Uterus (tissue), 4 donors: ENCODE measurements at places on chromosomes 7 and 10. TPM values are rescaled to one million over a fixed set of nuclear protein-coding genes. Genes with fewer than 3 reads are reported as not detected.
A peak's percentile ranks its signal among the peaks of the same experiment; 100 is the strongest.

DNA sequence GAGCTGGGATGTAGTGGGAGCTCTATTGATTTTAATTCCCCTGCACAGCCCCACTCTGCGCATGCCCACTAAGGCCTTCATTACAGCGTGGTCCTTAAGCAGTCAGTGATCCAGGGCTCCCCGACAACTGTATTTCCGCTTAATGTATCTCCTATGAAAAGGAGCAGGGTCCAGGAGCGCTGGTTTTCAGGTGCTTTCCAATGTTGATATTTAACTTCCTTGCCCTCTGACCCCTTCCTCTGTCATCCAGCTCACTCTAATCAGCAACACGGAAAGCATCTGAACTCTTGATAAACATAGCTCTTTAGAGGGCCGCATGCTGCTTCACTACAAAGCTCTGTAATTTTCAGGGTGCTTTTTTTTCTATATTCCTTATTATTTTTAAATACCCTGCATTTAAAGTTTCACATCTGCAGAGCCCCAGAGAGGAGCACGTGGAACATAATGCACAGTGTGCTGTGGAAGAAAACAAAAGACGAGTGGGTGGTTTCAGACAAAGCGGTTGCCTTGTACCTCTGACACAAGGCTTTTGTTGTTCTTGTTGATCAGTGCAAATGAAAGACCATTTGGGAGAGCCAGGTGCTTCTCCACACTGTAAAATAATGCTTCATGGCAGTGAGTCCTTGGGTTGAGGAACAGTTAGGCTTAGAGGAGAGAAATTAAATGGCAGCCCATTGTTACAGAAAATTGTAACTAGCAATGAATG is 465.9 kb upstream of the CELF2 start:
- DNase-seq = no peak

- DNase-seq = no peak
Measured at GRCh38 chr10:101687071-101687658, 7.8 kb downstream of the FBXW4 start.

GRCh38 chr10:34476608-34477007 is 338.5 kb downstream of the PARD3 start:
- no peak for DNase-seq

GRCh38 chr7:55405856-55406541 is 40.9 kb downstream of the LANCL2 start:
- no peak for DNase-seq

GRCh38 chr10:16964576-16965343 is 147.5 kb upstream of the RSU1 start:
- no peak for DNase-seq

- no peak for DNase-seq
Measured at GRCh38 chr10:101028446-101029337, 2.2 kb downstream of the PDZD7 start.

The HOXA5 gene
- total RNA-seq = 61.0 TPM

The PTN gene
- 118 TPM for total RNA-seq

The NT5C2 gene
- total RNA-seq = 12.3 TPM

The OPN4 gene
- total RNA-seq = not detected

The MRLN gene
- not detected for total RNA-seq

The CUX1 gene
- total RNA-seq = 95.5 TPM

- DNase-seq = no peak
Measured at GRCh38 chr10:110512461-110513187, 14.9 kb downstream of the DUSP5 start.

DNA sequence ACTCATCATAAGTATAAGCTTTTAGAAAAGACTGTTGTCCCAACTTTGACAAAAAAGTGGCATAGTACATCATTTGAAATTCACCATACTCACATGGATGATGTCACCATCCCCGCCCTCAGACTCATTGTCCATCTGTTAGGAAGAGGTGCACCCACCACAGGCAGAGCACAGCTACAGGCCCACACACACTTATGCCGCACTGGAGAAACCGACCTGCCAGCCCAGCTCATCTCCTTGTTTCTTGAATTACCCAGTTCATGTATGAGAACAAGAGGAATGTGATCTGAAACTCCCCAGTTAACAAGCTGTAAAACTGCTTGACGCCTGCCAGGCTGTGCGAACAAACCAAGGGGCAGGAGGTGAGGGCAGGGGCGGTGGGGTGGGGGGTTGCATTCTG is 312.0 kb downstream of the DPP6 start:
- DNase-seq = no peak

The ERVW-1 gene
- total RNA-seq = not detected

- DNase-seq = no peak
Measured at GRCh38 chr7:126685596-126685995, 567.1 kb downstream of the GRM8 start.

DNA sequence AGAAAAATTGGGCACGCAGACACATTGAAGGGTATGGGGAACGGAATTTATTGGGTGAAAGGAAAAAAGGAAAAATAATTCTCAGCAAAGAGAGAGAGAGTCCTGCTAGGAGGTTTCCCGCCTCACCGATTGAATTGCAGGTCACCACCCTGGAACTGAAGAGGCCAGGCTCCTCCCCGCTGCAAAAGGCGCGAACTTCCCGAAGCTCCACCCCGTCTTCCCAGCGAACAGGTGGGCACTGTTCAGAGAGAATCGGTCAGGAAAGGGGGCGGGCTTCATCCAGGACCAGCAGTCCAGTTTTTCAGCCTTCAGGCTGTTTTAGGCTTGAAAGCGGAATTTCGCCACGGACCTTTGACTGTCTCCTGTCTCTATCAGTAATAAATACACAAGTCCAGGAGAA is 27.3 kb upstream of the CADPS2 start:
- no peak for DNase-seq

GRCh38 chr10:44465401-44466115 is 80.7 kb upstream of the CXCL12 start:
- no peak for DNase-seq

DNA sequence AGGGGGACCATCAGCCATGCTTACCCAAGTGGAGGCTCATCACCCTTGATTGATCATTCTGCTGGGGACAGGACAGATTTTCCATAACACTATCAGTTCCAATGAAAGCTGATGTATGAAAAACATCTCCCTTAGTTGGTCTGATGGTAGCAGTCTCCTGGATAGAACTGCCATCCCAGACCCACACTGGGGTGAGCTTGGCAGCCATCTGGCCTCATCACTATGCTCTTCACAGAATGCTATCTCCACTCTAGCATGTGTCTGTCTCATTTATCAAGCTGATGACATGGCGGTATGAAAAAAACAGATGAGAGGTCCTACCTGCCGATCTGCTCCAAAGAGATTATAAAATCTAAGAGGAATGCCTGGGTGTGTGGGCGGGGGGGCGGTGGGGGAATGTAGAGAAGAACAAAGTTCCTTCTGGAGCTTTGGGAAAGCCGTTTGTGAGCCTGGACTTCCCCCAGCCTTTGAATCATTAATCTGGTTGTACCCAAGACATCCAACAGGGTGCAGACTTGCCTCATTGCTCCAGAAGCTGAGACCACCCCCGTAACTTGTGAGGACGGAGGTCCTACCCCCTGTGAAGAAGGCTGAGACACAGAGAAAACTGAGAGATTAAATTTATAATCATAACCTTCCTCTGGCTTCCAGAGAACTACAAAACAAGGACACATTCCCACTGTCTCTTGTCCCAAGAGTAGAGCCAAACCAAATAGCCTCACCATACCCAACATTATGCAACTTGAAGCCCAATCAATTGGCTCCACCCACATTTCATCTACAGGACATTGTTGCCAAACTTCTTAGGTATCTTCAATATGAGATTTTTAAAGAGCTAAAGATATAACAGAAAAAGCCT is 340.8 kb downstream of the KCNMA1 start:
- no peak for DNase-seq

DNA sequence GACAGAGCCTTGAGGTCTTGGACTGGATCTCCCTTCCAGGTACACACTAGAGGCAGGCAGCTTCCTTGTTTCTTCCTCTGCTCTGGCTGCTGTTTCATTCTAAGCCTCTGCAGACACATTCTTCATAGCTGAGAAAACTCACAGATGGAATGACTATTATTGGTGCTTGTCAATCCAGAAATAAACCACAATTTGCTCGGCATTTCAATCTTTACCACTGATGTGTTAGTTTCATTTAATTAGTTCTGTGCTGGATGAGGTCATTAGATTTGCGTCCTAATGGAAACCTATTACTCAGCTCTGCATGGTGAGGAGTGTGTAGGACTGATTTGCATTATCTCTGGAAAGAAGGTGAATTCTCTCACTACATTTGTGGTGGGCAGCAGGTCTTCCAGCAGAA is 392.5 kb downstream of the NRG3 start:
- DNase-seq = no peak

DNA sequence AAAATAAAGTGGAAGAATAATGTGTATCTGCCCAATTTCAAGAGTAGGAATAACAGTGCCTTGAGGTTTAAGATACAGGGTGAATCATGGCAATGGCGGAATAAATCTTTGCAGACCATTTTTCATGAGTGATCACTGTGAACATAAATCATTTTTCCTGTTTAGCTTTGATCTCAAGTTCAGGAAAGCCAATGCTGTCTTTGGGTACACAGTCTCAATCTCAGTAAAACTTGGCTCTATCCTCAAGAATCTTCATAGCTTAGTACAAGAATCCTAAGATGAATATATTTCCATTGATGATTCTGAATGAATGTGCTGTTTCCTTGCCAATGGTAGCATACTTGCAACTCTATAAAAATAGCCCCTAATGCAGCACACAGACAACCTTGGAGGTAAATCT is 6.8 kb downstream of the NAMPT start:
- DNase-seq = no peak

DNA sequence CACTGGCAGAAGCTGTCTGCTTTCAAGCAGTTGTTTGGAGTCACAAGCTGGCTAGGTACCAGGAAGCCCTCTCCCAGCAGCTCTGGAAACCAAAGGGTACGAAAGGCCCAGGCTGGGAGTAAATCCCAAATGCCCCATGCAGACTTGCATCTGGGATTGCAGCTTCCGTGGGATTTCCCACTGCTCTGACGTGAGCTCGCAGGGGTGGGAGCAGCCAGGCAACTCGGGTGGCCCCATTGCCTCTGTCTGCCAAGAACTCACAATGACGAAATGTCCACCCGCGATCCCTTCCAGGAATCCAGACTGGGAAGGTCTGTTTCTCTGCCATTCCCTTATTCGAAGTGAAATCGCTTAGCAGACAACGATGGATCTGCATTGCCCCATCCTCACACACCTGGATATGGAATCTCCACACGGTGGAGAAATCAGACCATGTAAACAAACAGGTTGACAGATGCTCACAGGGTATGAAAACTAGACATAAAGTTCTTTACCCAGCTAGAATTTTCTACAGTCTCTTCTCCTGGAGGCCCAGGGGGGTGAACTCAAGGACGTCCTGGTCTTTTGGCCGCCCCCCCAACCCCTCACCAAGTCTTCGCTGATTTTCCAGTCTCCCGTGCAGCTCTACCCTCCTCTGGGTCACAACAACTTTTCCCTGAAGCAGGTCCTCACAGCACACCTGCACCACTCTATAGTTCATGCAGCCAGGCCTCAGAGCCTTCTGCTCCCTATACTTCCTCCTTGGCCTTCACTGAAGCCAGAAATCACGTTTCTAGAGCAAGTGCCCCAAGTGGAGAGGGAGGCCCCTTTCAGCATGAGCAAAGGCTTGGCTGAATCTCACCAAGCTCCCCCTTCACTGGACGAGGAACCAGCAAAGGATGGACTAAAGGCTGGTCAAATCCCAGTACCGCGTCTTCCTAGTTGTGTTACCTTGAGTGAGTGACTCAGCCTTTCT is 20.0 kb downstream of the SH3PXD2A start:
- peak; percentile 78 for DNase-seq

GRCh38 chr10:118955531-118955930 is 74.0 kb upstream of the NANOS1 start:
- no peak for DNase-seq

DNA sequence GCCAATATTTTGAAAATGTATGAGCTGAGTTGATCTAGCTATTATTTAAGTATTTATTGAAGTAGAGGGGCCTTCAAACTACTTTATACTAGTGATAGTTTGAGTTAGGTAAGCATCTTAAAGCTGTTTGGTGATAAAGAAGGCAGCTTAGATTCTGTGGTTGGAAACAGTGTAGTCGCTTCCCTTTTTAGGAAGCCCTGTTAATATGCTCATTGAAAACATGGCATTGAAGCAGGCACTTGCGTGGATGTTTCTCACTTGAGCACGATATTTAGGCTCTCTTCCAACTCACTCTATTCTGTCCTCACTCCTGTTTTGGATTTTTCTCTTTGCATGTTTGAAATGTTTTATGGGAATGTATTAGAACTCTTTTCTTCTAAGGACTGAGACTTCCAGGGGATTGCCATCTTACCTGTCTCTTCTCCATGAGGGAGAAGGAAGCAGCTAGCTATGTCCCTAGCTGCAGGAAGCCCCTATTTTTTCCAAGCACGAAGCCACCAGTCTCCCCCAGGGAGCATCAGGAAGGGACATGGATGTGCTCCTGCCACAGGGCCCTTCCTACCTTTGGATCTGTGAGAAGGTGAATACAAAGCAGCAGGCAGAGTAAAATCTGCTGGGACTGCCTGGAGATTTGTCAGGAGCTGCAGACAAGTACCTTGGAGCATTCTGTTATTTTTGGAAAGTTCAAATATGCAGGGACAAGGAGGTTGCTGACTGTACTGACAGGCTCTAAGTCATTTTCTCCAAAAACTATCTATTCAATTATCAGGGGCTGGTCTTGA is 22.0 kb upstream of the BMPR1A start:
- DNase-seq = no peak

The ELFN1 gene
- total RNA-seq = 6.7 TPM

DNA sequence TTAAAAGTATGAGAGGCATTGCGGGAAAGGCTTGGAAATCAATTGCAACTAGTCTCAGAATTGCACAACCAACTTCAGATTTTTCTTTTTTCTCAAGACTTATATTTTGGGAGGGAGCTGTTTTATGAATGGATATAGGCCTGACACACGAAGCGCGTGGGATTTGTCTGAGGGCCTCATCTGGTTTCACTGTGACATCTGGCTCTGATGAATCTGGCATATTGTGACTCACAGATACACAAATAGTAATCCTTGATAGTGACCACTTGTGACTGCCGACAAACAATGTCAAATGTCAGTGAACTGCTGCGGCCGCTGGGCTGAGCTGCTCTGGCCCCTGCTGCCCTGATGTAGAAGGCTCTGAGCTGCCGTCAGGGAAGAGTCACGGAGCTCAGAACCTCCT is 655.1 kb downstream of the INHBA start:
- DNase-seq = no peak

DNA sequence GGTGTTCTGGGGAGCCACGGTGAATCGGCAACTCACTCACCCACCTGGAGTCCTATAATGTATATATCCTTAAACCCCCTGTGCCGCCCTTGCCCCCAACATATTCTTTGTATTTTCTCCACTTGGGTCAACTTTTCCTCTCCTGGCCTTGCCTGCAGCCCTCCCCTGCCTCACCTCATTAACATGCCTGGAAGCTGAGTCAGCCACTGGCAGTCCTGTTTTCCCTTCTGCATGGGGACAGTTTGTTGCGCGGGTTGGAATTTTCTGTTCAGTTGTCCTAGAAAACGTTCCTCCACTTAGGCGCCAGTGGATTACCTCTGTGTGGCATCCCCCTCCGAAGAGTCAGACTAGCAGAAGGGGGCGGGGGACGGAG is 97.4 kb downstream of the C10orf105 start:
- peak; percentile 52 for DNase-seq

GRCh38 chr10:76647301-76647700 is 990.3 kb downstream of the KCNMA1 start:
- no peak for DNase-seq
